ENCODE measurements at places on chromosomes 5 and 9.
A peak's percentile ranks its signal among the peaks of the same experiment; 100 is the strongest.

DNA sequence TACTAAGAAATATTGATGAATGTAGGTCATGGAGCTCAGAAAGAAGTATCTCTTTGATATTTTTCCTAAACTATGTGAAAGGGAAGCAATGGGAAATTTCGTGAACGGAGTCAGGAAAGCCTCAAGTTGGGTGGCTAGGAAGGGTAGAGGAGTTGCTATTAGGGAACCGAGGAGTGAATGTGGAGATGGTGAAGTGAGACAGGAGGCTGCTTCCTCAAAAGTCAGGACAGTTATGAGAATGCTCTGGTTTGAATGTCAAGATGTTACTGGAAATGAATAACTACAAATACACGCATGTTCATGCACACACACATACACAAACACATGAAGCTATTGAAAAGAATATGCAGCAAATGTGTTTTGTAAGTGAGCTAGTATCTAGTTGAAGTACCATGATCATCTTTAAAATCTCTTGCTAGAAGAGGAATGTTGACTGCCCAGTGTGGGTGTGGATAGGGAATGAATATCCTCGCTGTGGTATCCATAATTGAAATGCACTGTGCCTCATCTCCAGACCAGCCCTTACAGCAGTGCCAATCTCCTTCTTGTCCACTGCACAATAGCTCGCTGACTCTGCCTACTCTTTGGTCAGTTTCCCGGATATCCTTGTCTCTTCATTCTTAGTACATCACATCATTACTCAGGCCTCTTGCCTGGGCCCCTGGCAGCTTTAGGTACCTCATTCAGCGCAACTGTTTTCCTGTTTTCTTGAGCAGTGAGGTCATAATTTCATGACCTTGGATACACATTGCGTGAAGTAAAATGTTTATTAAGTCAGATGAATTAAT is 21.9 kb upstream of the PDCD1LG2 start:
- DNase-seq: no peak

GRCh38 chr5:1135696-1136525 is 24.0 kb upstream of the SLC12A7 start:
- no peak for DNase-seq

GRCh38 chr5:65508978-65509377 is 27.3 kb upstream of the ADAMTS6 start:
- no peak for DNase-seq

- DNase-seq: no peak
Observed at GRCh38 chr9:99948896-99949295, 42.4 kb downstream of the STX17 start.

GRCh38 chr5:132100672-132101261 is 27.2 kb downstream of the CSF2 start:
- peak; percentile 60 for DNase-seq

DNA sequence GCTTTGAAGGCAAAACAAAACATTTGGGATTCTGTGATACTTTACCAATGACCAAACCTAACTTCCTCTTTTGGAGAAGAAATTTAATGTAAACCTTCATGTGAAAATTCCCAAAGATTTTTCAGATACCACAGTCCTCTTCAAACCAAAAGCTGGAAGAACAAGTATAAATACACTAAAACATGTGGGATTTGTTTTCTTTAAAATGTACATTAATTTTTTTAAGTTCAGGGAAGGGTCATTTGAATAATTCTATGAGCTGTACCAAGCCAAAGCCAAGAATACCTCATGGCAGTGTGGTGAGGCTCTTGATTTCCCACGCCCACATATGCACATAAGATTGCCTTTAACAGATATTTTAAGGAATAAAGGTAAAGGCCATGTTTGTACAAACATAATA is 28.4 kb upstream of the ITGA1 start:
- no peak for DNase-seq
